ENCODE measurements at places on chromosomes 3 and 15. TPM values are rescaled to one million over a fixed set of nuclear protein-coding genes. Genes with fewer than 3 reads are reported as not detected.

The HSPBAP1 gene
- total RNA-seq: 3.4 TPM

The GNB5 gene
- 18.3 TPM for total RNA-seq

The THUMPD3 gene
- 30.1 TPM for total RNA-seq

The TMEM158 gene
- total RNA-seq: 14.7 TPM

The ACP3 gene
- total RNA-seq: 22.1 TPM

The DNAJB11 gene
- total RNA-seq: 52.8 TPM

The SLC51A gene
- not detected for total RNA-seq

The GOLGA8J gene
- total RNA-seq: not detected

The STX19 gene
- 8.0 TPM for total RNA-seq

The GTF2A2 gene
- total RNA-seq: 35.7 TPM

The USP50 gene
- total RNA-seq: not detected

The SLC12A8 gene
- 12.8 TPM for total RNA-seq

The THBS1 gene
- 86.2 TPM for total RNA-seq

The IGSF10 gene
- 0.92 TPM for total RNA-seq

The NFKBIZ gene
- 19.2 TPM for total RNA-seq

The CRBN gene
- total RNA-seq: 29.5 TPM

The NSUN3 gene
- total RNA-seq: 13.2 TPM

The EIF4E3 gene
- 16.2 TPM for total RNA-seq

The GABRB3 gene
- total RNA-seq: 0.95 TPM

The OR5K2 gene
- total RNA-seq: not detected

The ATP13A5 gene
- total RNA-seq: 0.85 TPM

The ATP13A4 gene
- total RNA-seq: 24.9 TPM

The MME gene
- total RNA-seq: 6.2 TPM

The SLC2A2 gene
- total RNA-seq: not detected

The SEMA5B gene
- 0.13 TPM for total RNA-seq

All from esophagus squamous epithelium (tissue), 5 donors.